ENCODE measurements at places on chromosomes 12 and 14.

- DNase-seq = no peak
These were observed 19.4 kb downstream of the UTP20 start for GRCh38 chr12:101299346-101299745.

DNA sequence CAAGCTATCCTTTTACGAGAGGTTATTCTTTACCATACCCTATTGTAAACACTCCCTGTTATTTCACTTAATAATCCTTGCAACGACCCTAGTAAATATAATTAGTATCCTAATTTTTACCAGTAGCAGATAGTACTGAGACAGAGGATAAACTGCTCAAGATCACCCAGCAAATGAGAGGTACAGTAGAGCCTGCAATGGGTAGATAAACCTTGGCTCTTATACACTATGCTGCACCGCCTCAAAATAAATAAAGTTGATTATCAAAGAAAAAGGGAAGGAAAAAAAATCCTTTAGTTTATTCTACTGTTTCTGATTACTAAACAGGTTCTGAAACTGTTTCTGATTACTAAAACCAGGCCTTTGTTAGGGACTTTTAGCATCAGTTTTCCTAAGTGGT lies 22.5 kb downstream of the YBX3 start:
- DNase-seq = no peak

DNA sequence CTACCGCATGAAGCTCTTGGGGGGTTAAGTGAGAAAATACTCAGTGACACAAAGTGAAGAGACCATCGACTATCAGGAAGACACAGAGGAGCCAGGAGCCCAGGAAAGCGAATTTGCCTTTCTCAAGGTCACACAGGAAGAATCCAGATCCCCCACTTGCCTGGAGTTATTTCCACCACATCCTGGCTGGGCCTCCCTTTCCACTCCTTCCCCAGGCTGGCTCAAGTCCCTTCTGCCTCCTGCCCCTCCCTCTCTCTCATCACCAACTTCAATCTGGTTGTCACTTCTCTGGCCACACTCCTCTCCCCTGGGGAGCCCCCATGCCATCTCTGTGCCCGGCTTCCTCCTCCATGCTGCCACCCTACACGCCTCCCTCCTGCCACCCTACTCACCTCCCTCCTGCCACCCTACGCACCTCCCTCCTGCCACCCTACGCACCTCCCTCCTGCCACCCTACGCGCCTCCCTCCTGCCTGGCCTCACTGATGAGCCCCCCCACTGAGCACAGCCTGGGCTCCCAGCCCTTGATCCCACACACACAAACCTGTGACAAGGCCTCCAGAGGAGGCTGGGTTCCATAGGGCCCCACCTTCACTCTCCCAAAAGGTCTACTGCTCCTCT lies 6.3 kb downstream of the SCNN1A start:
- no peak for DNase-seq

DNA sequence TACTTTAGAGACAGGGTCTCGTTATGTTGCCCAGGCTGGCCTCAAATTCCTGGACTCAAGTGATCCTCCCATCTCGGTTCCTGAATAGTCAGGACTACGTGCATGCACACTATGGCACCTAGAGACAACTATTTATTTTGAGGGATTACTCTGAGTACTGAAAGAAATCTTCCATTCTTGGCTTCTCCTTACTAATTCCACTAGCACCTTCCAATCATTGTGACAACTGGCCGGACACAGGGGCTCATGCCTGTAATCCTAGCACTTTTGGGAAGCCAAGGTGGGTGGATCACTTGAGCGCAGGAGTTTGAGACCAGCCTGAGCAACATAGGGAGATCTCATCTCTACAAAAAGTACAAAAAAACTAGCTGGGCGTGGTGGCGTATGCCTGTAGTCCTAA lies 42.1 kb upstream of the MTERF2 start:
- no peak for DNase-seq

Data from mesenteric fat pad (tissue), 1 donor.